NCI-H226 (cell line): ENCODE measurements at places on chromosomes 7 and 10.

- no peak for DNase-seq
Observed at GRCh38 chr7:931871-932650, 22.4 kb downstream of the ADAP1 start.

- DNase-seq: no peak
Observed at GRCh38 chr10:88534072-88534665, 48.9 kb downstream of the RNLS start.

- DNase-seq: no peak
Observed at GRCh38 chr10:63200431-63200830, 67.3 kb downstream of the NRBF2 start.

- DNase-seq: no peak
Observed at GRCh38 chr7:157348548-157348947, 11.7 kb downstream of the DNAJB6 start.

DNA sequence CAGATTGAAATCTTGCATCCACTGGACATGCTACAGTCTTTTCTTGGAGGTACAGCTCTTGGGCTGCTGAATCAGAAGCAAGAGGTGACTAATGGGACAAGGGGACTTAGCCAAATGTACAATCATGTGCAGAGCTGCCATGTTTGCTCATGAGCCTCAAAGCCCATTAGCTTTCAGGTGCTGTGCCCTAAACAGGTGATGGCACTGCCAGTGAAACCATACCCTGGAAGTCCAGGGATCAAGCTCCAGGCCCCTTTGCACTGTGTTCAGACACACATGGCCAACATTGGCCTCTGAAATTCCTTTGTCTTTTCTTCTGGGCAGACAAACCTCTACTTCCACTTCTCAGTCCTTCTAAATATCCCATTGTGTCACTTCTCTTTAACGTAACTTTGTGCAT is 328.2 kb downstream of the GRID1 start:
- no peak for DNase-seq

- DNase-seq: no peak
Observed at GRCh38 chr10:18185621-18186020, 45.4 kb downstream of the CACNB2 start.

- no peak for DNase-seq
Observed at GRCh38 chr7:142177869-142178268, 66.4 kb downstream of the MGAM2 start.

- DNase-seq: no peak
Observed at GRCh38 chr10:132624847-132625471, 87.4 kb downstream of the INPP5A start.

DNA sequence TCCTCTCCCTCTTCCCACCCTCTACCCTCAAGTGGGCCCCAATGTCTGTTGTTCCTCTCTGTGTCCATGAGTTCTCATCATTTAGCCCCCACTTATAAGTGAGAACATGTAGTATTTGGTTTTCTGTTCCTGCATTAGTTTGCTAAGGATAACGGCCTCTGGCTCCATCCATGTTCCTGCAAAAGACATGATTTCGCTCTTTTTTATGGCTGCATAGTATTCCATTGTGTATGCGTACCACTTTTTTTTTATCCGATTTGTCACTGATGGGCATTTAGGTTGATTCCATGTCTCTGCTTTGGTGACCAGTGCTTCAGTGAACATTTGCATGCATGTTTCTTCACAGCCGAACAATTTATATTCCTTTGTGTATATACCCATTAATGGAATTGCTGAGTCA is 51.7 kb upstream of the ATP6V0A4 start:
- DNase-seq: no peak

DNA sequence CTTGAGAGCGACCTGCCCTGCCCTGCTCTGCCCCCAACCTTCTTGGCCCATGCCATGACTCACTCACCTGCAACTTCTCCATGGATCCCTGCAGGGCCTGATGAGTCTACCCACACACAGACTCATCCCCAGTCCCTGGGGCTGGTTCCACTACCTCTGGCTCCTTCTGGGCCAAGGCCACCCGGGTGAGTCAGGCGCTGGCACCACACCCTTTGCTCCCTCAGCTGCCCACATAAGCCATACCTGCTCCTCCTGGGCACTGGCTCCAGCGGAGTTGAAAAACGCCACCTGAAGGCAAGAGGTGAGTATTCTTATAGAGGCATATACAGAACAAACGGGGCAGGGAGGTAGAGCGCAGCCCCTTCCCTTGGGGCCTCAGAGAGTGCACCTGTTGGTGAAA is 16.2 kb upstream of the MTPAP start:
- DNase-seq: no peak

GRCh38 chr10:123327450-123327849 is 173.2 kb downstream of the BUB3 start:
- DNase-seq: no peak

DNA sequence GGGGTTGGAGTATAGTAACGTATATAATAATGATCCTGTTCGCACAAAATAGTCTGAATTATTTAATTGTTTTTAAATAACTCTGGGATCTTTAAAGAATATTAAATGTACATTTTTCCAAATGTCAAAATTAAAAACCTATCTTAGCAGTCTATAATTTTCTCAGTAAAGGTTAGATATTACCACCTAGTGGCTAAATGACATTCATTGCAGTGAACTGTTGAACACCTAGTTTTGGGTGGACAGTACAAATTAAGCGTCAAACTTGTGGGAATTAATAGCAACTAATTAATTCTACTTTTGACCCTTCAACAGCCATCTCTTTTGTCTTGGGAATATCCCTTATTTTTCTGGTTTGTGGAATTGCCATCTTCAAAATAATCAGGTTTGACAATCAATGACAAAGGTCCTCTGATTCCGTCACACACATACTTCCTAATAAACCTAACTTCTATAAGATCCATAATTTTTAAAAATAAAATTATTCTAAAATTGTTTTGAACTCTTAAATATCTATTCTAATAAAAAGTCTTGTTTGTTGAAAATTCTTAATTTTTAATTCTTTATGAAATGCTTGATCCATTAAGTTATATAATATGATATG is 165.7 kb downstream of the SEMA3D start:
- no peak for DNase-seq

GRCh38 chr10:91185239-91185875 is 35.1 kb upstream of the PCGF5 start:
- peak; percentile 68 for DNase-seq

DNA sequence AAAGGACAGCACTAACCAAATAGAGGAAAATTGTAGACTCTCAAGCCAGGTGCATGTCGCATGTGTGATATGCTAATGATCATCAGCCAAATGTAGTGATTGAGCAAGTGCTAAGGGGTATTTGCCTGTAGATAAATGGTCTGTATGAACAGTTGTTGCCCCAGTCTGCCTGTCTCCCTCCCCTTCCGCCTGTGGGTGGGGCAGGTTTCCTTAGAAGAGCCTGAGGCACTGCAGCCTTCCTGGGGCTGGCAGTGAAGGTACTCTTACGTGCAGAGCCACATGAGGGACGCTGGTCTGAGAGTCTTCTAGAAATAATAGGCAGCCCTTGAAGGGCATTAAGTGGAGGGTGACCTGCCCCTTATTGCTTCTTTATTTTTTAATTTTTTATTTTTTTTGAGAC is 152.1 kb downstream of the SNX10 start:
- no peak for DNase-seq

- no peak for DNase-seq
Observed at GRCh38 chr7:79702116-79702515, 248.6 kb upstream of the MAGI2 start.

DNA sequence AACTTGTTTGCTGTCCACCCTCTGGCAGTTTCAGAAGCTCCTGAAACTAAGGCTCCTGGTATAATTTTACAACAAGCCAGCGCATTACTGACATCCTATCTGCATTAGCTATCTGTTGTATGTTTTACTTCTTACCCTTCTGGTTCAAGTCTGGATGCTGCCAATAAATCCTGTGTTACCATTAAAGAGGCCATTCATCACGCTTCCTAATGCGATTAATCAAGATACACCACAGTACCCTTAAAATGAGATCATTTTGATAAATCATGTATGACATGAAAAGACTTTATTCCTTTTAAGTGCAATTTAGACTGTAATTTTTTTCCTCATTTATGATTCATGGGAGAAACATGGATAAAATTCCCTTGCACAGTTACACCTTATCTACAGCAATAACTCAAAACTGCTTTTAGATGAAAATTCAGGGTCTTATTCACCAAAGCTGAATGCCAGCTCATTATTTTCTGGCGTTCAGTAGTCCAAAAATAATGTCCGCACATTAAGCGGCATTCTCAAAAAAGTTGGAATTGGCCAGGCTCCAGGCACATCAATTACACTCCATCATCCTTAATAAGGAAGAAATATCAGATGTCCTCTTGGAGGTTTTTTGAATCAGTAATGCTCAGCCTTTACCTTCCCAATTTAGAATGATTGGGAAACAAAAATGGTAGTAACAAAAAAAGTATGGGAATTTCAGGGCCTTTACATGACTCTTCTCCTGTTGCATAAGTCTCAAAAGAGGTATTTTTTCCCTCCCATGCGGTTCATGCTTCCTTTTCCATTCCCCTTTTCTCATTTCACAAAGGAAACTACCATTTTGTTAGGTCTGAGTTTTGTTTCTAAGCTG is 878.5 kb downstream of the LRMDA start:
- DNase-seq: peak; percentile 87

GRCh38 chr7:30864101-30864500 is 47.6 kb upstream of the AQP1 start:
- no peak for DNase-seq

- DNase-seq: peak; percentile 46
Observed at GRCh38 chr7:44379366-44380188, 54.2 kb upstream of the CAMK2B start.

GRCh38 chr10:79127151-79127961 is 58.6 kb downstream of the ZMIZ1 start:
- DNase-seq: peak; percentile 95

GRCh38 chr7:36115448-36116321 is 37.4 kb upstream of the EEPD1 start:
- DNase-seq: peak; percentile 100

DNA sequence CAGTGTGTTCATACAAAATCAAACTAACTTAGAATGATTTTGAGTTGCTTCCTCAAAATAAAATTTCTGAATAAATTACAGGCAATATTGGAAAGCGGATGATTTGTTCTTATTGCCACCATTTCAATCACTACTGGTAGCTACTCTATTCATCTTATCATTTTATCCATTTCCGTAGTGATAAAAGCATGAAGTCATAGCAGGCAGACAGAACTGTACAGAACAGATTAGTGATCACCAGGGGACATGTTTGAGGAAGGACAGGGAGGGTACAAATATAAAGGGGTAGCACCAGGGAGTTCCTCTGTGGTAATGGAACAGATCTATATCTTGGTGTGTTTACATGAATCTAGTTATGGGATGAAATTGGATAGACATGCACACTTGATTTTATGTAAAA is 138.5 kb downstream of the WNT2 start:
- DNase-seq: no peak

- no peak for DNase-seq
Observed at GRCh38 chr10:104612571-104613205, 28.4 kb upstream of the SORCS3 start.

GRCh38 chr10:80900661-80901060 is 363.0 kb downstream of the SH2D4B start:
- DNase-seq: no peak

DNA sequence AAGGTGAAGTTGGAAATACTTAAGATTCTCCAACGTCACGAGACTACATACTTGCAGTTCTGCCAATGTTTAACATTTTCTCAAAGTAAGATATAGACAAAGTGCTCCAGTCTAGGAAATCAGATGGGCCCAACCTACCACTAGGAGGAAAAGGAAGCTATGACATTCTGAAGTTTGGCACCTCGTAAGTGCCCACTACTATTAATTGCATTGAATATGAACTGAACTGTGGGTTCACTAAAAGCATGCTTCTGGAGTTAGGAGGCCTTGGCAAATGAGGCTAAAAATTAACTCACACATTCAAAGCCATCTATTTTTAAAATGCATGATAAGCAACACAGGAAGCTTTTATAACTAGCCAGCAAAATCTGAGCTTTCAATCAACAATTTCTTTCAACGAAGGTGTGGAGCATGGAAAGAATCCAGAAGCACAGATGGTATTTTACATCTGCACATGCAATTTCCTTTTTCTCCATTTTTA is 149.7 kb downstream of the LRRTM3 start:
- DNase-seq: no peak

DNA sequence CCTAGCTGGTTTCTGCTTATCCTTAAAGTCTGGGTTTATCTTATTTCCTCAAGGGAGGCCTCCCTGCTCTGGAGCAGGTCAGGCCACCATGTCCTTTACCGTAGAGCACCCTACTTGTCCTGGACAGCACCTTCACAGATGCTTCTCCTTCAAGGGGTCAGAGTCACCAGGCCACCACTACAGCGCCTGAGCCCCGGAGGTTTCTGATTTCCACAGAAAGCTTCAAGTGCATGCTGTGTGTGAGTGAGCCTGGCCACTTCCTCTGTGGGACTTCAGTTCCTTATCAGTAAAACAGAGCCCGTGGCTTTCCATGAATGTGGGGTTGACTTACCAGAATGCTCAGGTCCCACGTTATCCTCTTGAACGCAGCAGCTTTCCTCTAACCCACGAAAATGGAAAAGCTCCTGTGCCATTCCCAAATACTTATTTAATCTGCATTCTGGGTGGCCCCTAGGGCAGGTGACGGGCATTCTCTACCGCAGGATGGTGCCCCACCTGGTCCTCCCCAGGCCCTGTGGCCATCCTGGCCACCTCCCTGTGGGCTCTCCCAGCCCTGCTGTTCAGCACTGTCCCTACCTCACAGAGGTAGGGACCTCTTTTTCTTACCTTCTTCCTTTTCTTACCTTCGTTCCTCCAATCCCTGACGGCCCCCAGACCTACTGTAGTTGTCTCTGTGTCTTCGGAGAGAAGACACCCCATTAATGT is 1.4 kb upstream of the DOCK1 start:
- DNase-seq: no peak

DNA sequence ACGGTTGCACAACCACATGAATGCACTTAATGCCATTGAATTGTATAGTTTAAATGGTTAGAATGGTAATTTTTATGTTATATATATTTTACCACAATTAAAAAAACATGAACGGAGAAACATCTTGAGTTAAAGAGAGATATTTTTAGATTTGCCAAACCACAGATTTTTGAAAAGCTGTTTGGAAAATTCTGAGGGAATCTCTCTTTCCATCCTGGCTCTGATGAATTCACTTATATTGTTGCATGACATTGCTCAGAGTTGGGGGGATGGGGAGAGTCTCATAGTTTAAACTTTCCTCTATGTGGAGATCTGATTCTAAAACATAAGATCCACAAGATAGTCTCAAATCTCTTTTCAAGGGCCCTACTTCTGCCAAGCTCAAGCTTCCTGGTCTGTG is 275.0 kb upstream of the NPVF start:
- no peak for DNase-seq

GRCh38 chr7:127979113-127979727 is 52.0 kb downstream of the LRRC4 start:
- no peak for DNase-seq

- no peak for DNase-seq
Observed at GRCh38 chr10:96685306-96685705, 35.0 kb downstream of the PIK3AP1 start.
